Amniotic epithelial cell (primary cell): ENCODE measurements at places on chromosomes 13 and 19.

GRCh38 chr19:42466521-42467182 lies 23.9 kb upstream of the CXCL17 start:
- DNase-seq: peak; percentile 53

- no peak for DNase-seq
Measured at GRCh38 chr13:33139184-33139583, 123.0 kb downstream of the KL start.

DNA sequence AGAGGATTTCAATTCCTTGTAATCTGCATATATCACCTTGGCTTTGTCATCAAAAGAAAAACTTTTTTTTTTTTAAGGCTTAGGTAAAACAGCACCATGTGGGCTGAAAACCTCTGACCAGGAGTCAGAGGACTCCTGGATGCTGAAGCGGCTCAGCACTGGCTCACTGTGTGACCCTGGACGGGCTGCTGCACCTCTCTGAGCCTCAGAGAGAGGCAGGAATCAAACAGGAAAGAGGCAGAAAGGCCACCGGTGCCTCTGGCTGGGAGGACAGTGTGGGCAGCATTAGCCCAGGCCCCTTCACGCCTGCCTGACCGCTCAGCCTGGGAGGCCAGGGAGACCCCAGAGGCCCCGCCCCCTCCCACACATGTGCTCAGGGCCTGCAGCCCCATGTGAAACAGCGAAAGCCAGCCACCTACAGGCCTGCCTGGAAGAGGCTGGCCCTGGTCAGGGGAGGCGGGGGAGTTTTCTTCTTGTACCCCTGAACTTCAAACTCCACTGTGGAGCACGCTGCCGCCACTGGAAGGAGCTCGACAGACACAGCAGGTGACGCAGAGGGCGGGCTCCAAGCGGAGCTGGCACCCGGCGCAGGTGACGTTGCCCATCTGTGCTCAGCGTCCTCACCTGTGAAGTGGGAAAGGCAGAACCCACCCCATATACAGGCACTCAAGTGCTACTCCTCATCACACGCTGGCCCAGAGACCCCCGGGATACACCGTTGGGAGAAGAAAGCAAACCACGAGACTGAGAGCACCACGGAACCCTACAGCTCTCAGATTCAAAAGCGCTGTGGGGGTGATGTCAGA lies 39.7 kb downstream of the MLLT1 start:
- DNase-seq: no peak

DNA sequence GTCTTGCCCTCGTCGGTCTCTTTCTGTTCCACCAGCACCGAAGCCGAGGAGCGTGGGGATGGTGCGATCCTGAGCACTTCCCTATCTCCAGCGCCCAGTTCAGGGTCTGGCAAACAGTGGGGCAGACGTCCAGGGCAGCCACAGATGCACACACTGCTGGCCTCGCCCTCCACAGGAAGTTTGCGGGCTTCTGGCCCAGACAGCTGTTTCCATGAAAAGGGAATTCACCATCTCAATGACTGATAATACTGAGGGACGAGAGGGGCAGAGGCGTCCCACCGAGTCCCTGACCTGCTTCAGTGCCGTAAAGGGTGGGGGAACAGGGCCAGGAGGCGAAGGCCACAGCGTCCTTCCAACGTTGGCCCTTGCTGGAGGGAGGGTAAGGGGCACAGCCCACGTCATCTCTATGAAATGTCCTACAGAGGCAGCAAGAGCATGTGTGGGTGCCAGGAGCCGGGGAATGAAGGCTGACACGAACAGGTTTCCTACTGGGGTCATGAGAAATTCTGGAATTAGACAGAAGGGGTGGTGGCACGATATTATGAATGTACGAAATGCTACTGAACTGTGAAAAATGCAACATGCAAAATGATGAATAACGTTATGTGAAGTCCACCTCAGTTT lies 19.5 kb downstream of the SHC2 start:
- no peak for DNase-seq

- no peak for DNase-seq
Measured at GRCh38 chr13:56019606-56020005, 1121.1 kb upstream of the PRR20A start.

DNA sequence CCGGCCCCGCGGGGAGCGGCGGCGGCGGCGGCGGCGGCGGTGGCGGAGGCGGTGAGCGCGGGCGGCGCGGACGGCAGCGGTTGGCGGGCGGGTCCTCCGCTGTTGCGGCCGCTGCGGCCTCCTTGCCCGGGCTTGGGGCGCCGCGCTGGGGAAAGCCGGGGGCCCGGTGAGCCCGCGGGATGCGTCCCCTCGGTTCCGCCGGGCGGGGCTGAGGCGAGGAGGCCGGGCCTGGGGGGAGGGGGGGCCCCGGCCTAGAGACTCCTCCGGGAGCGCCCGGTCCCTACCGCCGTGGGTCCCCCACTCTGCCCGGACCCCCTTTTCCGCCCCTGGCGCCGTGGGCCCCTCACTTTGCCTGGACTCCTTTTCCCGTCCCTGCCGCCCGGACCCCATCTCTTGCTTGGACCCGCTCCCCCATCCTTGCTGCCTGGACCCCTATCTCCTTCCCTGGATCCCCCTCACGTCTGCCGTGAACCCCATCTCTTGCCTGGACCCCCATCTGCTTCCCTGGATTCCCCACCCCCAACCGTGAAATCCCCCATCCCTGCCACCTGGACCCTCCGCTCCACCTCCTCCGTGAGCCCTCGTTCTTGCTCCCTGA lies 28.6 kb upstream of the NDUFS7 start:
- DNase-seq: no peak

- DNase-seq: no peak
Measured at GRCh38 chr13:99969453-99969918, 2.1 kb downstream of the ZIC5 start.

DNA sequence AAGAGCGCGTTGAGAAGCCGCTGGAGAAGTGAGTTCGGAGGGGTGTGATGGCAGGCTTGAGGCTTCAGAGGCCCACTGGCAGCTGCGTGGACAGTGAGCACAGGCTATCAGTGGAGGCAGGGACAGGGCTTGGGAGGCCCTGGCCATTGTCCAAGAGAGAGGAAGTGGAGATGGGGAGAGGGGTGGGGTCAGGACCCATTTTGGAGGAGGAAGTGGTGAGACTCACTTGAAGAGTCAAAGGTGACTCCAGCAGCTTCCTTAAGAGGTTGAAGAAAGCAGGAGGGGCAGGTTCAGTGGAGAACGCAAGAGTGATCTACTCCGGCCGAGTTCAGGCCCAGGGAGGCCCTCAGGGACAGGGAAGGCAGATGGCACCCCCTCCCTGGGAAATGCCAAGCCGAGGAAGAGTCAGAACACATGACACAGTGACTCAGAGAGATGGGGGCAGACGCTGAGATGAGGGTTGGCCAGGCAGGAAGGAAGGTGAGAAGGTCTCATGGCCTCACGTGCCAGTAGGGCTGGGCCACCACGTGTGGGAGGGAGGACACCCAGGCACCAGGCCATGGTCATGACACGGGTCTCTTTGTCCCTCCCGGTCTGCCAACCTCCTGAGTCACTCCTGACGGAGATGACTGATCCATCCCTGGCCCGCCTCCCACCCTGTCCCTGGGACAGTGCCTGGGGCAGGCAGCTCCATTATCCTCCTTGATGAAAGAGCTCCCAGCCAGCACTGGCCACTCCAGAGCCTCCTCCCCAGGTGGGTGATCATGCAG lies 10.1 kb upstream of the CD22 start:
- DNase-seq: peak; percentile 34

GRCh38 chr19:28349604-28350003 lies 863.3 kb downstream of the UQCRFS1 start:
- DNase-seq: no peak

GRCh38 chr13:49927755-49928154 lies 8.4 kb downstream of the SPRYD7 start:
- peak; percentile 95 for DNase-seq

- DNase-seq: no peak
Measured at GRCh38 chr13:81988567-81988966, 1647.6 kb upstream of the SPRY2 start.

DNA sequence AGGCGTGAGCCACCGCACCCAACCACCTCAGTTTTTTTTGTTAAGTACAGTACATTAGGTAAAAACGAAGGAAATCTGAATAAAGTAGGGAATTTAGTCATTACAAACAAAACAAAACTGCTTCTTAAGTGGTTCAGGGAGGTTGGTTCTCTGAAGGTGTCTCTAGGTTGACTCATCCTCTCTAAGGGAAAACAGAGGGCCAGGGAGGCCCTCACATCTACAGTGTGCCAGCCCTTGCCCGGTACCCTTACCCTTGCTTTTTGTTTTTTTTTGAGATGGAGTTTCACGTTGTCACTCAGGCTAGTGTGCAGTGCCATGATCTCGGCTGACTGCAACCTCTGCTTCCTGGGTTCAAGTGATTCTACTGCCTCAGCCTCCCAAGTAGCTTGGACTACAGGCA lies 17.2 kb upstream of the JUND start:
- peak; percentile 46 for DNase-seq

DNA sequence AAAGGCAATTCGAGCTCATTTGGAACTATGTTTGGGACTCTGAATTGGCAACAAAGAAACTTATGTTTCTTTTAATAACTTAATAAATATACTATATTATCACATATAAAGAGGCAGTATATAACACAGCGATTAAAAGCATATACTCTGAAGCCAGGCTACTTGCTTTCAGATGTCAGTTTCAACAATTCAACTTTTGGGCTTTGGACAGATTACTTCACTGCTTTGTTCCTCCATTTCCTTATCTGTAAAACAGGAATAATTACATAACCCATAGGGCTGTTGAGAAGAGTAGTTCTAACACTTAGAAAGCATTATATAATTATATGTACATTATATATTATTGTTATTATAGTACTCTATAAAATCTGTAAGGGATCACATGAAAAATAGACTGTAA lies 107.2 kb downstream of the EDNRB start:
- DNase-seq: no peak

- DNase-seq: no peak
Measured at GRCh38 chr19:9937001-9937411, 691 bp upstream of the OLFM2 start.

GRCh38 chr19:11172576-11172975 lies 17.0 kb upstream of the SPC24 start:
- DNase-seq: no peak

DNA sequence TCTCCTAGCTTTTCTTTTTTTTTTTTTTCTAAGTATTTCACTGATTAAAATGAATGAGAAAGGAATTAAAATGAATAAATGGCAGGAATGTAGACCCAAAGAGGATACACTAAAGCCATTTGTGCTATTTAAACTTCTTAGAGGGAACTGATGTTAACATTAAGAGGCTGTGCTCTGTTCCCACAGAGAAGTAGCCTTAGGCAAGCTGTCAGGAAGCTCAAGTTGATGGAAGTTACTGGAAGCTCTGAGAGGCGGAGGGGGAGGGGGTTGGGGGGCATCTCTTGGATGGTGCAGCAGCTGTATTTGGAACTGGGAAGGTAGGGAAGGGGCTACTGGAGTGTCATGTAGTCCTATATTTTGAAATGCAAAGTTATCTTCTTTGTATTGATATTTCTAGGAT lies 168.2 kb downstream of the DNAJC15 start:
- no peak for DNase-seq

- DNase-seq: no peak
Measured at GRCh38 chr13:46738055-46738454, 58.9 kb downstream of the ESD start.

- DNase-seq: no peak
Measured at GRCh38 chr19:57755031-57755430, 8.4 kb downstream of the ZNF776 start.

DNA sequence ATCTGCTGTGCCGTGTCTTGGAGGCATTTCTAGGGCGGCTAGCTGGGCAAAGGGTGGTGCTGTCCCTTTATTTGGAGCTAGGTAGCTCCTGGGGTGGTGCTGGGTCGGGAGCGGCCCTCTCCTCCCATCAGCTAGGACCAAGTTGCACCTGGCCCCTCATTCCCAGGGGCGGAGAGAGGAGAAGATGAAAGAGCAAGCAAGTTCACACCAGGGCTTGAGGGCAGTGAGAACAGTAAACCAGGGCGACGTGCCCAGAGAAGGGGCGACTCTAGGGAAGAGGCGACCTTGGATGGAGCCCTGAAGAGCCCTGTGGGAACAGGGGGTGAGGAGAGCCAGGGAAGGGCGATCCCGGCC lies 17.0 kb upstream of the KCNN1 start:
- no peak for DNase-seq

DNA sequence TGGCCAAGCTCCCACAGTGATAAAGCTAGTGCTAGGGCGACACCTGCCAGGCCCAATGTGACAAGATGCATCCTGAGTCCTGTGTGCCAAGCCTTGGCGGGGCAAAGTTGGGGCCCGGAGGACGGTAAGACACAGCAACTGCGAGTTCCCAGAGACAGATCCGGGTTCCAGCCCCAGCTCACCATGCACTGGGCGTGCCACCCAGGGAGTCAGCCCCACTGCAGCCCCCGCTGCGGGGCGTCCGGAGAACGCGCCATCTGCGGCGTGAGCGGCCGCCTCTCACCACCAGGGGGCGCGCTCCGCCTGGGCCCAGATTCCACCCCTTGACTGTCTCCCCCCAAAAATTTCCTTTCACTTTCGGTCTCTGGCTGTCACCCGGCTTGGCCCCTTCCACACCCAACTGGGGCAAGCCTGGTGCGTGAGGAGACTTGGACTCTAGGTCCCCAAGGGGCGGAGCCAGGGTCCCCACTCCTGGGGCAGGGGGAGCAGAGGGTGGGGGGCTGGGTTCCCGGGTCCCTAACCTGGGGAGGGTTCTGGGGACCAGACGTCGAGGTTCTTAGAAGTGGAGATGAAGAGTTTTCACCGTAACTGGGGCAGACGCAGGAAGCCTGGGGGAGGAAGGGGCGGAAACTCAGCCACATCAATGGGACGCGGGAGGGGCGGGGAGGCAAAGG lies at the start of gene FLT3LG:
Gene FLT3LG, plus strand, starts transcription at position 348 of the 674 bp plus-strand sequence. CDS start 425 bp downstream, outside the sequence.
- DNase-seq: peak; percentile 54

GRCh38 chr19:35404879-35405622 lies 34.2 kb downstream of the GPR42 start:
- peak; percentile 53 for DNase-seq

- no peak for DNase-seq
Measured at GRCh38 chr13:49908637-49909036, 27.5 kb downstream of the SPRYD7 start.

DNA sequence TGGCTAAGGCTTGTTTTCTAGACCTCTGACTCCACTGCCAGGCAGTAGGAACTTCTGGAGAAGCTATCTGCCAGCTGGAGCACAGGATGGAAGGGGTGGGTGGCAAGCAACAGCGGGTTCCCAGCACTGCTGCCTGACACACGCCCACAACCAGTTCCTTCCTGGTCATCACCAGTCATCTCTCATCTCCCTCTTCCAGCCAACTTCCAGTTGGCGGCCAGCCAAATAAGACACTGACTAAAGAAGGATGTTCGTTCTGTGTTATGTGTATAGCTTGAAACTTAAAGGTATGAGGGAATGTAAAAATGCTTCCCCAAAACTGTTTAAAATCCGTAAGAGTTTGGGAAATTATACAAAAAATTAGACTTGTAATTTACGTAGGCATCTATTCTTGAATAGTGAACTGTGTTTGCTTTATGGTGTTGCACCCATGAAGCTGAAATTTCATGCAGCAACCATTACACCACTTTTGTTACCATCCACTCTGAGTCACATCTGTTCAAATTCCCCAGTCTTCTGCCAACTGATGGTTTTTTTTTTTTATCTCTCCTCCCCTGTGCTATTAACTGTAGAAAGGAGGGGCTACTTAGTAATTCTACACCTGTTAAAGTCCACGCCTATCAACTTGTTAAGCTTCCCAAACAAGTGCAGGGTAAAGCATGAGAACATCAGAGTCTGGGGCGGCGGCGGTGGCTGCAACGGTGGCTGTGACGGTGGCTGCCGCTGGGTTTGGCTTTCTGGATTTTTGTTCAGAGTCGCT lies 86.2 kb upstream of the FRY start:
- peak; percentile 91 for DNase-seq

GRCh38 chr19:49064029-49064629 lies 489 bp downstream of the NTF4 start:
- no peak for DNase-seq

- DNase-seq: peak; percentile 86
Measured at GRCh38 chr13:86907156-86907555, 764.0 kb upstream of the SLITRK5 start.
